ENCODE measurements at places on chromosomes 7 and 10. TPM values are rescaled to one million over a fixed set of nuclear protein-coding genes. Genes with fewer than 3 reads are reported as not detected.

FAM237B gene
- not detected for total RNA-seq

LCOR gene
- 50.5 TPM for total RNA-seq

TRPV5 gene
- total RNA-seq: not detected

DOCK4 gene
- 0.57 TPM for total RNA-seq

GDF10 gene
- total RNA-seq: not detected
